ENCODE measurements at places on chromosomes 7 and 10.
A peak's percentile ranks its signal among the peaks of the same experiment; 100 is the strongest.

DNA sequence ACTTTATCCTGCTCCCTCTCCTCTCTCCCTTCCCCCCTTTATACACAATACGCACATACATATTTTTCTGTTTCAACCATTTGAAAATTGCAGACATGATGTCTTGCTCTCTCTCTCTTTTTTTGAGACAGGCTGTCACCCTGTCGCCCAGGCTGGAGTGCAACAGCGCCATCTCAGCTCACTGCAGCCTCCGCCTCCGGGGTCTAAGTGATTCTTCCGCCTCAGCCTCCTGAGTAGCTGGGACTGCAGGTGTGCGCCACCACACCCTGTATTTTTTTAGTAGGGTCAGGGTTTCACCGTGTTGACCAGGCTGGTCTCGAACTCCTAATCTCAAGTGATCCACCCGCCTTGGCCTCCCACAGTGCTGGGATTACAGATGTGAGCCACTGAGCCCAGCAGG lies 38.5 kb downstream of the KLHDC10 start:
- no peak for DNase-seq

- no peak for DNase-seq
Measured at GRCh38 chr10:13857451-13857850, 270.7 kb downstream of the PRPF18 start.

DNA sequence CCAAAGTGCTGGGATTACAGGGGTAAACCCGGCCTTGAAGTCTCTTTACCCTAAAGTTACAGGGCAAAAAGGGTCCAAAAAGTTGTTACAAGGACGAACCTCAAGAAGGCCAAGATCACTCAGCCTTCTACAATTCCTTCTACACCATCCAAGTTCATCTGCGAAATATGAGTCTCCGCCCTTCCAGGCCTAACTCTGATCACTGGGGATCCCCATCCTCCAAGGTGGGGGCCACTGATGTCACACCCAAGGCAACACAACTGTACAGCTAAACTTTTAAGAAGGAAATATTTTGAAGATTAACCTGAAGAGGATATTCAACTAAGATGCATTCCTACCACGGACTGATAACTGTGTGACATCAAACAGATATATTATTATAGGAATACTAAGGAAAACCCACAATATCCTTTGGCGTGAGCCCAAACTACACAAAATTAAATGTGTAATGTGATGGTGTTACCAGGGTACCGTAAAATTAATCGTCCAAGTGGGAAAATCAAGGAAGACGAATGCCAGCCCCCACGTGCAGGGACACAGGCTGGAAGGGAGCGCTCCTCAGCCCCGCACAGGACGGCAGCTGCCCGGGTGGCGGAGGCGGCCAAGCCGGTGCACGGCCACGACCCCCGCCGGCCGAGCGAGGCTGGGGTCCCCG lies 1.0 kb downstream of the PAXIP1 start:
- DNase-seq, result peak; percentile 15

- DNase-seq, result no peak
Measured at GRCh38 chr10:43082746-43083145, 5.9 kb downstream of the RET start.

DNA sequence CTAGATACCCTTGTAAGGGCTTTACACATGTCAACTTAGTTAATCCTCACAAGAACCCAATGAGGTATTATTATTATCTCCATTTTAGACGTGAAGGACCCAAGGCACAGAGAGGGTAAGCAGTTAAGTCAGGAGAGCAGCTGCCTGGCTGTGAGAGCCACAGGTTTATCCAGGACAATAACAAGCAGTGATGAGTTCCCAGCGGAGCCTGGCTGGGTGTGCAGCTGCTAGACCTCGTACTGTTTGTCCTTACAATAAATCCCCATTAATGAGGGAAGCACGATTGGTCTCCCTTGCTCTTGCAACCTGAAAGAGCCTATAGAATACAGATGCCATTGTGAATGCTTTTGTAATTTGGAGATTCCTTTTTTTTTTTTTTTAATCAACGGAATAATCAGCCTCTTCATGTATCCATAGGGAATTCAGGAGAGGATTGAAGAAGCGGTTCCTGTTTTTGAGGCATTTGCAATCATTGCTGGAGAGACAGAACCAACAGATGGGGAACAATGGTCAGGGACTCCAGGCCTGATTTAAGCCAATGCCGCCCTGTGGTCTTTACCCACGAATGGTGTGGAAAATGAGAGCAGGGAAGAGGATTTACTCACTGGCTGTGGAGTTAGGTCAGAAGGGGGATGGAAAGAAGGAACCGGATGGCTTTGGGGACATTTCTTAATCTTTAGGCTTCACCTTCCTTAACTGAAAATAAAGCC lies 12.3 kb upstream of the ASB4 start:
- DNase-seq, result no peak

GRCh38 chr7:2157473-2158279 lies 75.1 kb downstream of the MAD1L1 start:
- peak; percentile 90 for DNase-seq

Measured in M059J (cell line).